ENCODE measurements at places on chromosomes 7 and 10.

DNA sequence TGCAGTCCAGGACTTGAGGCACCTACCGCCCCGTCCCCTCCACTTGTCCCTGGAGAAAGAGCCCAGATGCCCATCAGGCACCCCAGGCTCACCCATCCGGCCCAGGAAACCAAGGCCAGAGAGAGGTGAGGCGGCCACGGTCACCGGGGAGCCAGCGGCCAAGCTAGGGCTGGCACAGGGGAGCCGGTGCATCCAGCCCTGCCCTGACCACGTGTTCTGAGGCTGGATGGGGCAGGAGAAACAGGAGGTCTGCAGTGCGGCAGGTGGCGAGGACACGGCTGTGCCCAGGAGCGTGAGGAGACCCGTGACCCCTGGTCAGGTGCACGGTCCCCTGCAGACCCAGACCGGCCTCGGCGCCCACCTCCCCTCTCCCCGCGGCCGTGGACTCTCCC, 27.6 kb downstream of the UNCX start:
- DNase-seq = no peak

DNA sequence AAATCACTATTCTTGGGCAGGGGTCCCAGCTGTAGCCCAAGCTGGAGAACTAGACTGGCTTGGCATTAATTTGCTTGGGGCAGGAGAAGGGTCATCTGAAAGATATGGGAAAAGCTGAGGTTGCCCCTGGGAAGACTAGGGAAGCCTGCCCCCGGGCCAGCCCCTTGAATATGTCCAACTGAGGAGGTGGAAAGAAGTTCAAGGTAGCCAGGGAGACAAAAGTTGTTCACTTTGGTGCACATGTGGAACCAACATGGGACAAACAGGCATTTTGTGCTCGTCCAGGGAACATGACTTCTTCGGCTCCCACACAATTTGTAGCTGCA, 1.4 kb upstream of the LRRC61 start:
- DNase-seq = no peak

DNA sequence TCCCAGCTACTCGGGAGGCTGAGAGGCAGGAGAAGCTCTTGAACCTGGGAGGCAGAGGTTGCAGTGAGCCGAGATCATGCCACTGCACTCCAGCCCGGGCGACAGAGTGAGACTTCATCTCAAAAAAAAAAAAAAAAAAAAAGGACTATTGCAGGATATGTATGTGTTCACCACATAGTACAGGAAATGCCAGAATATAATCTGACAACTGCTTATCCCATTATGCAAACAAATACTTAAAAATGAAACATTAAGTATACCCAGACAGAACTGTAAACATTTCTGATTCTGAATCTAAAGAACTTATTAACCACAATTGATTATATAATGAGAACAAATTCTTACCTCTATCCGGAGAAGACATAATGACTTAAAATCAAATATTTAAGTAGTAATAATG, 18.7 kb downstream of the DKK1 start:
- DNase-seq = no peak

- no peak for DNase-seq
These were observed 157.3 kb upstream of the MTPN start for GRCh38 chr7:136134503-136134902.

DNA sequence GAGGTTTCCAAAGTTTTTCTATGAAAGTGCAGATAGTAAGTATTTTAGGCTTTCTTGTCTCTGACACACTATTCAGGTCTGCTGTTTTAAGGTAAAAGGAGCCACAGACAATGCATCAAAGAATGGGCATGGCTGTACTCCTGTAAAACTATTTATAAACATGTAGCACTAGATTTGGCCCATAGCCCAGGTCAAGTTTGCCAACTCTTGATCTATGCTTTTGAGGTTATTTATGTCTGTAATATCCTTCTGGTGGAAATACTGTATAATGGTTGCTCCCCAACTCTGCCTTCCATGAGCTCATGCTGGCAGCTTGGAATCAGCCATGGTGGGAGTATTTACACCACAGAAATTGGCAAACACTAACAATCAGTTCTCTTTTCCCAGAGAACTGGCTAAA, 244.6 kb downstream of the BUB3 start:
- no peak for DNase-seq

DNA sequence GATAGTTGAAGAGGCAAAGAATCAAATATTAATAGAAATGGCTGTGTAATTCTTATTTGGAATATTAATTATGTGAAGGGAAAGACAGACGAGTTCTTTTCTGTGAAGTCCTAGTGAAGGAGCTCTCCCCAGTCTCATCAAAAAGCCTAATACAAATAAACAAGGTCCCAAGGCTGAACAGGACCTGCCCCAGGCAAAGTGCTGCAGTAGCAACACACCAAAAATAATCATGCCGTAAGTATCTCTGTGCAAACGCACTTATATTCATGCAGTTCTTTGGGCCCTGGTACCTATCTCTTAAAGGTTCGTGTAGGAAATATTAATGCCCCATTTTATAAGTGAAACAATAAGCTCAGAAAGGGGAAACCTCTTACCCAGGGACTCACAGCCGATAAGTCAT, 12.2 kb upstream of the CHST15 start:
- DNase-seq = no peak

- DNase-seq = no peak
These were observed 210.1 kb downstream of the JCAD start for GRCh38 chr10:29849126-29849833.

All from esophagus squamous epithelium (tissue), 5 donors.